Putamen (tissue), 1 donor: ENCODE measurements at places on chromosomes 2 and 18.

- no peak for DNase-seq
These were observed 1.3 kb downstream of the RNPEPL1 start for GRCh38 chr2:240569523-240569997.

DNA sequence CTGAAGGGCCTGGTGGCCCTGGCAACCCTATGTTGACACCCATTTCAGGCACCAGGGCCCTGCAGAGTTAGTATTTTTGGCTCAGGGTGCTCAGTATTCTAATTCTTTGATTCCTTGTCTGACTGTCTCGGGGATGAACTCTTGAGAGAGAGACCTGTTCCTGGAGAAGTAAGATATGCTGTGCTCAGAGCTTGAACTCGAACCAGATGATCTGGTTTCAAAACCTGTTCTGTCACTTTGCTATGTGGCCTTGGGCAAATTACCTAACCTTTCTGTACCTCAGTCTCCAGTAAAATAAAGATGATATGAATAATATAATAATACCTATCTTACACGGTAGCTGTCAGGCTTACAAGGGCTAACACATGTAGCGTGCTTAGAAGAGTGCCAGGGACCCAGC, 294.2 kb downstream of the DYSF start:
- DNase-seq, result no peak

DNA sequence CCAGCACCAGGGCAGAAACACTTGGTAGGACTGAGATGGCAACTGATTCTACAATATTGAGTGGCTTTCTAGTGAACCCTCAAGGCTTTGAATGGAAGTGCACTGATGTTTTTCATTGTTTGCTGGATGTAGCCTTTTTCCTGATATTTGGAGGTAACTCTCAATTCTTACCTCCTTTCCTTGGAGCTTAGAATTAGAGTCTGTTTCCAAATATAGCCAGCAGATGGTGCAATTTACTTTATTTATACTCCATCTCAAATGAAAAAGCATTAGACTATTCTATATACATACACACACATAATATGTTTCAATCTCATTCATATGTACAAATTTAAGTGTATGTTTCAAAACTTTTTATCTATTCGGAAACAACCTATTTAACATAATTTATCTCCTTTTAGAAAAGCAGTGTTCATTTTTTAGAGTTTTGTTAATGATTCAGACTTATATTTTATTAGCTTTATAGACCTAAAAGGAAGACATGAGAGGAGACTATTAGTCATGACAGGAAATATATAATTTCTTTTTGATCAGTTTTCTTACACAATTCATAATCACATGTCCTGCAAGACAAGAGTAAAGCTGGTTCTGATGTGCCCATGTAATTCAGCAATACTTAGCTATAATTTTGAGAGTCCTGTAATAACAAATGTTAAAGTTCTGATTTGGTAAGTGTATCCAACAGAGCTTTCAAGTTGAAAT, 124.8 kb downstream of the NUP35 start:
- DNase-seq, result no peak

- no peak for DNase-seq
These were observed 34.8 kb downstream of the GPATCH11 start for GRCh38 chr2:37119157-37119556.

DNA sequence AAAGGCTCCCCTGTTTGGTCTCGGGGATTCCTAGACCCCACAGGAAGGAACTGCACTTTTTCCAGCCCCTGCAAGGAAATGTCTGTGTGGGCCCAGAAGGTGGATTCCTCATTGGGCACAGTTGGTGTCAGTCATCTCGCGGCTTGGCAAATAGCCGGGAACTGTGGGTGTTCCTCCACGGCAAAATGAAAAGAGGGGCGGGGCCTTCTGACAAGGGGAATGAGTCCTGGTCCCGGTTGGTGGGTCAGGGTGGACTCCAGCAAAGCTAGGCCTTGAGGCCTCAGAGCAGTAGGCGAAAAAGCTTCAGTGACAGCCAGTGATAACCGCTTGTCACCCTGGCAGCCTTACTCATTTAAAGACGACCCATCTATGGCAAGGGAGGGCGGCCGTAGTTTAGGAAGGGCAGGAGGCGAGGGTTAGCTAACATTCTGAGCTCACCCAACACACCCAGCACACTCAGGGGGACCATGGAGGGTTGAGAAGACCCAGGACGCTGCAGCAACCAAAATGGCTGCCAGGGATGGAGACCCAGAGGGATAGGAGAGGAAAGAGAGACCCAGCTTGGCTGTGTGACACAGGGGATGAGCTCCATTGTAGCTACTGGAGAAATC, 16.5 kb downstream of the SLC4A3 start:
- DNase-seq, result no peak

DNA sequence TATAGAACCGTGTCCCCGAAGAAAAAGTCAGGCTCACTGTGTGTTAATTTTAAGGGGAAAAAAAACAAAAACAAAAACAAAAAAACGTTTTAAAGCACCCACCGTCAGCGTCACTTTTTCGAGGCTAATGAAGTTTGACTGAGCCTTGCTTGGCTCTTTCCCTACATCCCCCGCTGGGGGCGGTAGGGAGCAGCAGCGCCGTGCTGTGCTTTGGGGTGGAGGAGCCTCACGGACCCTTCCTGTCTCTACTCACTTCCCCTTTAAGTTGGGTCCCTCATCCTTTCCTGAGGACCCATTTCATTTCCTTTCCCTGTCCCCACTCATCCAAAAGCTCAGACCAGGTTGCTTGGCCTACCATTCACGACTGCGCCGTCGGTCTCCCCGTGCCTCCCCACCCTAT, 82.8 kb upstream of the RPL31 start:
- no peak for DNase-seq

DNA sequence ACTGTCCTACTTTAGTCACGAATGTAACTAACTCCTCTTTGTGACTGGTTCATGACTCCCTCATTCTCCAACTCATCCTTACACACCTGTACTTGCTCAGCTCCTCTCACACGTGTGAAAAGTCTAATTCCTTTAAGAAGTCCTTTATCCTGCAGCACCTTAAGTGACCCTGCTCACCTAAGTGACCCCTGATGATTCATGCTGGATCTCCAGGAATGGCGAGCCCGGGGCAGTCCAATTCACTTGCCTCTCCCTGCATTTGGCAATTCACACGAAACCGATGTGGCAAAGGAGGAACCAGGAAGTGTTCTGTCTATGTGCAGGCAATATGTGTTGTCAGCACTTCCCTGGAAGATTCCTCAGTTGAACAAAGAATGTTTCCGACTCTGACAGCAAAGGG, 189.8 kb upstream of the NABP1 start:
- DNase-seq, result no peak

DNA sequence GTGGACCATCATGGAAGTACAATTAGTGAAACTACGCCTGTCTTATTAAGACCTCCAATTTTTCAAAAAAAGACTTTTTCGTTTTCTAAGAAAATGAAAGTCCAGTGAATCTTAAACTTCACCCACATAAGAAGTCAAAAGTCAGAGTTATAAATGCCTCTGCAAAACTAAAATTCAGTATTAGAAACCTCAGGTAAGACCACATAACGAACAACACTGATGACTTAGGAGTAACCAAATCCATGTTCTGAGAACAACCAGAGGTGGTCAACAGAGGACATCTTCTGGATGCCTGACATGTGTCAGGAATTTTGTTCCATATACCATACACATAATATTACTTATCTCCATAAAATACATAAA, 62.4 kb downstream of the RPL31 start:
- DNase-seq, result no peak

- no peak for DNase-seq
These were observed 96.6 kb downstream of the FMNL2 start for GRCh38 chr2:152431370-152432098.

- DNase-seq, result no peak
These were observed 83.4 kb upstream of the MAPRE2 start for GRCh38 chr18:34957864-34958259.

- no peak for DNase-seq
These were observed 140.7 kb downstream of the NOL4 start for GRCh38 chr18:34083910-34084535.

GRCh38 chr2:38719706-38720105, 31.5 kb downstream of the SRSF7 start:
- no peak for DNase-seq

DNA sequence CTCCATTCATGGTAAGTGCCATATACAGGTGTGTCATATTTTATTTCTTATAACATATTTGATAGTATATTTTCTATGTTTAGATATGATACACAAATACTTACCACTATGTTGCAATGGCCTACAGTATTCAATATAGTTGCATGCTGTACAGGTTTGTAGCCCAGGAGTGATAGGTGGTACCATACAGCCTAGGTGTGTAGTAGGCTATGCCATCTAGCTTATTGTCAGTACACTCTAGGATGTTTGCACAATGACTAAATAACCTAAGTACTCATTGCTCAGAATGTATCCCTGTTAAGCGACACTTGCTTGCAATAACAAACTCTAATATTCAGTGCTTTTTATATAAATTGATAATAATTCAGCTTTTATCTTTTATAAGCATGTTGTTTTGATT, 563.1 kb upstream of the LINC00305 start:
- DNase-seq, result no peak

GRCh38 chr2:67848551-67849285, 214.1 kb downstream of the C1D start:
- DNase-seq, result no peak

DNA sequence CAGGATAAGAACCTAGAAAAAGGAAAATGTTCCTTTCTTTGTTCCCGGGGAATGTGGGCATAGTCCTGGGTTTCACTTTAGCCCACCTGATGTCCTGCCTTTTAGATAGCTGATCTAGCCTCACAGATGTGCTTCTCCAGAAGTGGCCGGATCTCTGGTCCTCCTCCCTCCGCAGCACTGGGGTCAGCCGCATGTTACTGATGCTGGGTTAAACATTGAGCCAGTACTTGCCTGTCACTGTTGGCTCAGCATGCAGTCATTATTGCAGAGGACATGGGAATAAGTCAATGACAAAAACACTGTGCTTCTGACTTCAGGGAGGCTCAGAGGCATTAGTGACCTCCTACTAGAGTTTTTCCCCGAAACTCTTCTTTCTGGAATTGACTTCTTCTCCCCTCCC, 27.6 kb downstream of the NCK2 start:
- DNase-seq, result no peak

- DNase-seq, result no peak
These were observed 401.6 kb upstream of the TNP1 start for GRCh38 chr2:217261452-217261851.

GRCh38 chr2:2590141-2590540, 259.1 kb upstream of the MYT1L start:
- DNase-seq, result no peak

- DNase-seq, result no peak
These were observed 25.4 kb upstream of the RHOB start for GRCh38 chr2:20421336-20421987.

GRCh38 chr2:113679457-113679856, 52.4 kb downstream of the RABL2A start:
- no peak for DNase-seq

DNA sequence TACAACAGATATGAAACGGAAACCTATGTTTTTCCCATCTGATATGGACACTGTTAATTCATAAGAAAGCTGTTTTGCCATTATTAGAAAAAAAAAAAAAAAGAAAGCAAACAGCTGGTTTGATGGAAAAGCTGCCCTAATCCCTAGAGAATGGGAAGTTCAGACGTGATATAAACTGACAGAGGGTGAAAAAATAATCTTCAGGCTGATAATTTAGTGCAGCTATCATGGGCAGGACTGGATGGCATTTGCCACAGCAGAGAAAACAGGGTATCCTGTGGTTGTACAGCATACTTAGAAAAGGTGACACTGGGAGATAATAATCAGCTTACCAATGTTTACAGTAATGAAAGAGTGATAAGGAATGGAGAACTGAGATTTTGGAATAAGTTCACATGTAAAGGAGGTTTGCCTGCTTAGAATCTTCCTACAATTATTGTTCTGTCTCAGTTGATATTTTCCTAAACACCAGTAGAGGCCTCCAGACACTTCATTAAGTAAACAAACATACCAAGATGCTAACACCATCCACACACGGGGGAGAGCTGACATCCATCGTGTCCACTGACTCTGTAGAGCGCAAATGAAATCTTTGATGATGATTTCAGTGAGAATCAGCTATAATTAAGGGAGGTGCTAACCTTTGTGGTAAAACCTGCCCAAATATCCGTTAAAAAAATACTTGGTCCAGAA, 211.6 kb upstream of the MMADHC start:
- no peak for DNase-seq

DNA sequence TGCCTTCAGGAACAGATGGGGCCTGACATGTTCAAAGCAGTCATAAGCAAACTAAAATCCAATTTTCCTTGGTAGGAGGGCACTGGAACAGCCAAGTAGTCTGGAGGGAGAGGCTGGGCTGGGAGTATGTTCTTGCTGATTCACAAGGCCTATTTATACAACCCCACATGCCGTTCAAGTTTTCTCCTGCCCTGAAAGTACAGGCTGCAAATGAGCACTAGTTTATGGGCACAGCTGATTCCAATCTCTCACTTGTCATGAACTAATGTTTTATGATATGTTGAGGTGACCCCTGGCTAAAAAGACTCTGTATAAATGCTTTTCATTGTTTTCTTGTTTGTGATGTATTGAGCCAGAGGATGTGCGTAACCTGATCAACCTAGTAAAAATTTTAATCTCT, 183.4 kb upstream of the SRD5A2 start:
- no peak for DNase-seq

- DNase-seq, result no peak
These were observed 27.9 kb downstream of the ACSL3 start for GRCh38 chr2:222888716-222889115.

GRCh38 chr2:26396734-26397298, 4.9 kb upstream of the DRC1 start:
- no peak for DNase-seq

- DNase-seq, result no peak
These were observed 109.6 kb downstream of the GLI2 start for GRCh38 chr2:120845277-120845676.

- no peak for DNase-seq
These were observed 11.5 kb upstream of the ASB1 start for GRCh38 chr2:238415036-238415764.

DNA sequence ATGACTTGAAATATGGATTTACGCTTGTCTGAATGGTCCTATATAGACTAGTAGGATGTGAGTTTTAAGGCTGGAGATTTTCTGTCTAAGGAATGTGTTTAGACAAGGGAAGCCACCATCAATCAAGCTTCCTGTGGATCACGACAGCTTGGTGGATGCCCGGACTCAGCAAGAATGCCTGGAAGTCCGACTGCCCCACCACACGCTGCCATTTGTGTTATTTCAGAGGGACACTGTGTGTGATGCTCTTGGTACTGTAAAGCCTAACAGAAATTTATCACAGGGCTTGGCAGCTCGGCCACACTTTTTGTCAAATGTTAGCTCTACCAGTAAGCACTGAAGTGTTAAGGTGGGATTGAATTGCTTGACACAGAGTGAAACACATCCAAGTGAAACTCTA, 127.1 kb upstream of the CDH7 start:
- no peak for DNase-seq

GRCh38 chr2:239727776-239728600, 297.2 kb downstream of the NDUFA10 start:
- DNase-seq, result peak; percentile 49

- DNase-seq, result no peak
These were observed 30.0 kb downstream of the ZNF638 start for GRCh38 chr2:71361631-71362030.

GRCh38 chr2:130300258-130300969, 42.3 kb upstream of the IMP4 start:
- no peak for DNase-seq

GRCh38 chr2:124836416-124836815, 811.3 kb downstream of the CNTNAP5 start:
- no peak for DNase-seq
